Uterus (tissue), 4 donors: ENCODE measurements at places on chromosomes 4 and X. TPM values are rescaled to one million over a fixed set of nuclear protein-coding genes. Genes with fewer than 3 reads are reported as not detected.

The SHROOM3 gene
- total RNA-seq = 3.5 TPM

The SATL1 gene
- 0.48 TPM for total RNA-seq

DNA sequence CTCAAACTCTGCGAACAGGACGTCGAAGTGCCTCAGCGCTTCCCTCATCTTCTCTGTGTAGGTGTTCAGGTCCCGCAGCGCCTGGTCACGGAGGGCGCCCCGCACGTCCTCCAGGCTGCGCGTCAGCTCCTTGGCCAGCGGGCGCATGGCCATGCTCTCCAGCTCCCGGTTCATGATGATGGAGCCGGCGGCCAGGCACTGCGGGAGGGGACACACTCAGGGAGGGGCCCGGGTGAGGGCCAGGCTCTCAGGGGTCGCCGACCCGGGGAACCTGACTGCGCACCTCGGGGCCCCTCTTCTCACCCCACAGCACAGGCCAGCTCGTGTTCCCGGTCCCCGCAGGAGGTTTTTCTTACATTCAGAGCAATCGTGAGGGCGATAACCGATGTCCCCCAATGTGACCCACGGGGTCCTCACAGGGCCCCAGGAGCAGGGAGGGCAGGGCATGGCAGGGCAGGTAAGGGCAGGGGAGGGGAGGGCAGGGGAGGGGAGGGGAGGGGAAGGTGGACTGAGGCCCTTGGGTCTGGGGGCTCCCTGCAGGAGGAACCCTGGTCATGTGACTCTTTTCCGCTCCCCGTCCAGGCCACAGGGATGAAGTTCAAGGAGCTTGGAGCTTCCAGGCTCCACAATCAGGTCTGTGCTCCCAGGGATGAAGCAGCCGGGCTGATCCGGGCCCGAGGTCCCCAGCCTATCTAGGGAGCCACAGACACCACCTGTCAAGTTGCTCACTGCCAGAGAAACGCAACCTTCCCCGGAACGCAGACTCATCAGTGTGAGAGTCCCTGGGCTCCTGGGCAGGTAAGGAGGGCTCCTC is 77.8 kb upstream of the MXD4 start:
- no peaks in the 10 kb centered on the region for H3K36me3 ChIP-seq
- H3K4me1 ChIP-seq = no peaks in the 10 kb centered on the region
- no peaks in the 10 kb centered on the region for H3K27me3 ChIP-seq
- H3K4me3 ChIP-seq = no peak overlapping the region

DNA sequence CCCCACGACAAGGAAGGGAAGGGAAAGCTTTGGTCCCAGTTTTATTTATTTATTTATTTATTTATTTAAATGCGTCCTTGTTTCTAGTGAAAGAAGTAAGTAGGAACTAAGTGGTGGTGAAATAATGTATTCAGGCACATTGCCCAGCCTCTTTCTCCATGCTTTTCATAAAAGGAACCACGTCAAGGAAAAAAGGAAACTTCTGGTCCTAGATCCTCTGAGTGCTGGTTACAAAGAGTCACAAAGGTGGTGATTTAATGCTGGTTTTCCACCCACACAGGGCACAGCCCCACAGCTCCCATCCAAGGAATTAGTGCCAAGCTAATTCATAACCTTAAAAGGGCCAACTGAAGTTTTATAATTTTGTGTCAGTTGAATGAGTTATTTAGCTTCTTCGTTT is 206.6 kb upstream of the GYPA start:
- no peaks in the 10 kb centered on the region for H3K27me3 ChIP-seq
- no peaks in the 10 kb centered on the region for H3K4me1 ChIP-seq
- no peak overlapping the region for H3K27ac ChIP-seq

DNA sequence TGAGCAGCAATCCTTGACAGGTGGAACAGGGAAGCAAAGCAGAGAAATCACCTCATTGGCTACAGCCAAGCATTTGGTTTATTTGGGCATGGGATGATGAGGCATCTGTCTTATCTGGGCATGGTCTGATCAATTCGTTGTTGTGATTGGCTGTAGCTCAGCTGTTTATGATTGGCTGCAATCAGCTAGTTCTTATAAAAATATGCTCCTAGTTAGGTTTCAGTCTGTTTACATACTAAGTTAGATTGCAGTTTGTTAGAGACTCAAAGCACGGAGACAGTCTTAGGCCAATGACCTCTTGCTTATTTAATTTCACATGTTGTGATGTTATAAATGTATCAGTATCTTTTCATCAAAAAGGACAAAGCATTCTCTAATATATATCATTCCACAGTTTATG is 312.0 kb downstream of the PDGFC start:
- no peak overlapping the region for H3K27ac ChIP-seq
- H3K27me3 ChIP-seq = no peaks in the 10 kb centered on the region
